ENCODE measurements at places on chromosomes 12 and 14. TPM values are rescaled to one million over a fixed set of nuclear protein-coding genes. Genes with fewer than 3 reads are reported as not detected.

DNA sequence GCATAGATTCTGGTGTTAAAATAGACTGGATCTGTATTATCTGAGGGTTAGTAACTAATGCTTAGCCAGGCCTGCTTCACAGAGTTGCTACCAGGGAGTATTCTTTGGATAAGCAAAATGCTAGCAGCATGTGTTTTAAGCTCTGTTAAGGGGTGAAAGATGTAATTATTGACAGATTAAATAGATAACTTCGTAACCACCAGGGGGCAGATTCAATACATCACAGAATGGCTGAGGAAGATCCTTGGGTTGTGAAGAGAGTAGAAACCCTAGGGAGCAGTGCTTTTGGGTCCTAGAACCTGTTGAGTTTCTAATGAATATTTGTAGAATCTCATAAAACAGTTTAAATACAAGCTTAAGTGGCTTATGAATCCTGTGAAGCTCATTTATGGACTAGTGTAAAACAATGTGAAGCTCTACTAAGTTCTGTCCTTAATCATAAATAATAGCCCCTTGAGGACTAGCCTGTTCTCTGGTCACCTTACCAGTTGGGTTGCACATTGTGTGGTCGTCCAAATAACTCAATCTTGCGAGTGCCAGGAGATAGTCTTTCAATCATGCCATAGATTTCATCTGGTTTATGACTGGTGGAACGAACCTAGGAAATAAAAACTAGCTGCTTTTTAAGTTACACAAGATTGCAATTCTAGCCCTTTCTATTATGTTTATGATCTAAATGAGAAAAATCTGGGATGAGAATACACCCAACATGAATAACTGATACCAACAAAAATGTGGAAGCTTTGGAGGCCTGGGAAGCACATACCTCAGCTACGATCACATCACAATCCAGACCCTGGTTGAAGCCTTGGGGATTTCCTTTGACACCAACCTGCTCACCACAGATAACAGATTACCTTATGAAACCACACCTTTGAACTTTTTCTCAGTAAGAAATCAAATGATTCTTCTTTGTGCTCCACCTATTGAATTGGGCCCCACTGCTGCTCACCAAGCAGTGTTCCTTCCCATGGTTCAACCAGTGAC lies 12.3 kb downstream of the METTL3 start:
- DNase-seq = peak; percentile 39
- peaks cover 13% of the 10 kb centered on the region for H3K4me1 ChIP-seq
- no peak overlapping the region for H3K27ac ChIP-seq

DNA sequence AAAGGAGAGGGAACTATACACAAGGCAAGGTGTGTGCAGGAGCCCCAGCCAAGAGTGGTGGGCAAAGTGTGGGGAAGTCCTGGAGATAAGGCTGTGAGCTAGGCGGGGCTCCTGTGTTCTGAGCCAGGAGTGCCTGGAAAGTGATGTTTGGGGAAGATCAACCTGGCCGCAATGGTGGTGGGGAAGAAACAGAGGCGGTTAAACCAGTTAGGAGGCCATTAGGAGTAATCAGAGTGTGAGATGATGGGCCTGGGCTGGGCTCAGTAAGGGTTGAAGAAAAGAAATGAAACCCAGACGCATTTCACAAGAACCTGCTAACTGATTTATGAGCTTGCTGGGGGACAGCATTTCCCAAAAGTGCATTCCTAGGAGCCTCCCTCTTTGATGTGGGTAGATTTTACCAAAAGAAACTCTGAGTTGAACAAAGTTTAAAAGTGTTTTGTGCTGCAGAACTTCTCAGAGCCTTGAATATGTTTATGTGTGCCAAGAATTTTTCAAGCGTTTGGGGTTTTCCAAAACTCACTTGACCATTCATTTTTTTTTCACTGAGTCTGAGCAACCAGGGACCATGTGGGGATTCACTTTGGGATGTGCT lies 34.2 kb upstream of the LRP1-AS start:
- H3K4me3 ChIP-seq = no peak overlapping the region
- DNase-seq = no peak
- H3K36me3 ChIP-seq = no peaks in the 10 kb centered on the region
- no peaks in the 10 kb centered on the region for H3K27me3 ChIP-seq

GRCh38 chr12:124745465-124745890 lies 118.2 kb downstream of the SCARB1 start:
- H3K27me3 ChIP-seq = no peaks in the 10 kb centered on the region
- DNase-seq = no peak
- no peak overlapping the region for H3K27ac ChIP-seq
- no peaks in the 10 kb centered on the region for H3K4me1 ChIP-seq
- no peaks in the 10 kb centered on the region for H3K36me3 ChIP-seq

GRCh38 chr12:19910681-19911080 lies 457.7 kb upstream of the PDE3A start:
- no peaks in the 10 kb centered on the region for H3K4me1 ChIP-seq
- H3K27me3 ChIP-seq = no peaks in the 10 kb centered on the region
- H3K27ac ChIP-seq = no peak overlapping the region
- no peak for DNase-seq
- no peak overlapping the region for H3K4me3 ChIP-seq

DNA sequence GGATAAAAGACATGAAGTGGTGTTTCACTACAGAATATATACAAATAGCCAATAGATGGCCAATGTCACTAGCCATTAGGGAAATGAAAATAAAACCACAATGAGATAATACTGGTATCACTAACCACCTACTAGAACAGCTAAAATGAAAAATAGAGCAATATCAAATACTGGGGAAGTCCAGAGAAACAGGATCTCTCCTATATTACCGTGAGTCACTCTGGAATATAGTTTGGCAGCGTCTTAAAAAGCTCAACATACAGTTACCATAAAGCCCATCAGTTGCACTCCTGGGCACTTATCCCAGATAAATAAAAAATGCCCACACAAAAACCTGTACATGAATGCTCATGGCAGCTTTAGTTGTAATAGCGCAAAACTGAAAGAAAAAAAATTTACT lies 101.7 kb downstream of the TMTC1 start:
- no peak overlapping the region for H3K4me3 ChIP-seq
- H3K36me3 ChIP-seq = no peaks in the 10 kb centered on the region
- DNase-seq = no peak
- no peak overlapping the region for H3K27ac ChIP-seq
- H3K27me3 ChIP-seq = no peaks in the 10 kb centered on the region

DNA sequence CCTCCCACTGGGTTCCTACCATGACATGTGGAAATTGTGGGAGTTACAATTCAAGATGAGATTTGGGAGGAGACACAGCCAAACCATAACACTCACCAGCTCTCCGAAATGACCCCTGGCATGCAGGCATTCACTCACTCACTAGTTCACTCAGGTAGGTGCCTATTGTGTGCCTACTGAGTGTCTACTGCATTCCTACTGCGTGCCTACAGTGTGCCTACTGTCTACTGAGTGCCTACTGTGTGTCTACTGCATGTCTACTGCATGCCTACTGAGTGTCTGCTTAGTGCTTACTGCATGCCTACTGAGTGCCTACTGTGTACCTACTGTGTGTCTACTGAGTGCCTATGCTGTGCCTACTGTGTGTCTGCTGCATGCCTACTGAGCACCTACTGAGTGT lies 71.7 kb upstream of the FZD10 start:
- H3K27ac ChIP-seq = no peak overlapping the region
- no peaks in the 10 kb centered on the region for H3K36me3 ChIP-seq
- no peak overlapping the region for H3K4me3 ChIP-seq

- H3K36me3 ChIP-seq = no peaks in the 10 kb centered on the region
- no peaks in the 10 kb centered on the region for H3K4me1 ChIP-seq
- H3K4me3 ChIP-seq = no peak overlapping the region
Measured at GRCh38 chr12:11685316-11685715, 35.8 kb downstream of the ETV6 start.

DNA sequence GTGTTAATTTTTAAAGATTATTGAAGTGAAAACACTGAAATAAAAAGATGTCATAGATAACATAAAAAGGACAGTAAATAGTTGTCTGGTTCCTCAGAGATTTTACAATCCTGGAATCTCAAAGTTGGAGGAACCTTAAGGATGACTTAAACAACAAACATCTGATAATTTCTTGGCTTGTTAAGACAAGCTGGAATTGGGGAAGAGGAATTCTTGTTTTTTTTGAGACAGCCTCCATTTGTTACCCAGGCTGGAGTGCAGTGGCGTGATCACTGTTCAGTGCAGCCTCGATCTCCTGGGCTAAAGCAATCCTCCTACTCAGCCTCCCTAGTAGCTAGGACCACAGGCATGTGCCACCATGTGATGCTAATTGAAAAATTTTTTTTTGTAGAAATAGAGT lies 2.3 kb downstream of the ZNF410 start:
- H3K27me3 ChIP-seq = no peaks in the 10 kb centered on the region
- DNase-seq = no peak
- H3K27ac ChIP-seq = no peak overlapping the region
- H3K36me3 ChIP-seq = peaks cover 5% of the 10 kb centered on the region
- no peak overlapping the region for H3K4me3 ChIP-seq

GRCh38 chr12:53489242-53489864 lies 9.9 kb downstream of the MAP3K12 start:
- no peak overlapping the region for H3K4me3 ChIP-seq
- no peak overlapping the region for H3K27ac ChIP-seq
- H3K36me3 ChIP-seq = peaks cover 19% of the 10 kb centered on the region
- H3K27me3 ChIP-seq = no peaks in the 10 kb centered on the region

DNA sequence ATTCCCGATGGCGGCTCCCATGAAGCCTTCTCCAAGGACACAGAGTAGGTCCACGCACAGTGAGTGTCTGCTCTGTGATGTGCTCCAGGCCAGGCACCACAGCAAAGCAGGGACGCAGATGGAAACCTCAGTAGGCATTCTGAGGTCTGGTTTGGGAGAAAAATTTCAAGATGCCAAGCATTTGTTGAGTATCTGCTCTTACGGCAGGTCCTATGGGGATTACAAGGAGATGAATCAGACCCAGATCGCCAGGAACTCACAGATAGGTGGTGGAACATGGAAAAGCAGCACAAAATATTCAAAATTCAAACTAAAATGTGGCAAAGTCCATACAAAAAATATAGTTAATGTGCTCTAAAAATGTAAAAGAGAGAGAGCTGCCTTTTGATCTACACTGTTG lies 684.9 kb upstream of the TMEM132C start:
- no peaks in the 10 kb centered on the region for H3K27me3 ChIP-seq
- no peaks in the 10 kb centered on the region for H3K4me1 ChIP-seq
- no peak for DNase-seq

DNA sequence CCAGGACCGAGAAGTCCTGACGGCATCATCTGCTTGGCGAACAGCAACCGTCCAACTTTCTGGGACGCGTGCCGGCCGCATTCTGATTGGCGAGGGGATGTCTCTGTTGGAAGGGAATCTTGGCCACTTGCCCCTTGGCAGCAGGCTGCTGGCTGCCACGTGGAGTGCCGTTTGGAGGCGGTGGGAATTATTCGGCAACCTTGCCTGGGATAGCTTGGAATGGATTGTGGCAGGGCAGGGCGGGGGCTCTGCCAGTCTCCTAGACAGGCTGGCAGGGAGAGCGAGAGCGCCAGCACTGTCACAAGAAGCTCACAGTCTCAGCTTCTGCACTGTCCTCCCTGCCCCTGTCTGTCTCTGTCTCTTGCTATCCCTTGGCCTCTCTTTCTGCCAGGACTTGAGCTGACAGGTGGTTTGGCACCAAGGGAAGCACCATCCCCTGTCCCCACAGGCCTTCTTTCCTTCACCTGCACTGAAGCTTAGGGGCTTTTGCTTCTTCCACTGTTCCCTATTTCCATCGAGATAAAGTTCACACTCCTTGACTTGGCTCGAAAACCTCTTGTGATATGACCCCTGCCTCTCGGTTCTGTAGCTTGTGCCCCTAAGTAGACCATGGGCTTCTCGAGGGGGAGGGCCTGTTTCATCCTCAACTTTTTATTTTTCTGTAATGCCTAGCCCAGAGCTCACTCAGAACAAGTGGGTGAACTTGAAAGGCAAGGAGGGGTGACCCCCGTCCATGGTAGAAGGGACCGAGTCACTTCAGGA lies 201.9 kb downstream of the PHETA1 start:
- H3K4me1 ChIP-seq = no peaks in the 10 kb centered on the region
- no peak for DNase-seq
- no peaks in the 10 kb centered on the region for H3K36me3 ChIP-seq
- H3K4me3 ChIP-seq = no peak overlapping the region
- H3K27me3 ChIP-seq = no peaks in the 10 kb centered on the region

DNA sequence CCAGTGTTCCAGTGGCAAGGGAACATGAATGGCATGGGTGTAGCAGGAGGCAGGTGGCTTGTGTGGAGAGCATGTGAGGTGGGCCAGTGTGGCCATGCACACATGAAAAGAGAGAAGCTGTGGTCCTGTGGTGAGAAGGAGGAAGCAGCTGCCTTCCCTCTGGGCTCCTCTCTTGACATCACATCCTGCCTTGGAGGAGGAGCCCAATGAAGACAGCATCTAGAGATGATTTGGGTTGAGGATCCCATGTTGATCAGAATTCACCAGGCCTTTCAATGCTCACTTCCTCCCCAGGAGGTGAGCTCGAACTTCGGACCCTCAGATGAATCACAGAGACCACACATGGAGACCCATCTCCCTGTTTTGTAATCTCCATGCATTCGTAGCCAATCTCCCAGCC lies 82.6 kb downstream of the LRRC74A start:
- DNase-seq = peak; percentile 25
- peaks cover 34% of the 10 kb centered on the region for H3K4me1 ChIP-seq
- H3K27ac ChIP-seq = no peak overlapping the region
- no peaks in the 10 kb centered on the region for H3K36me3 ChIP-seq
- H3K4me3 ChIP-seq = no peak overlapping the region

- no peaks in the 10 kb centered on the region for H3K36me3 ChIP-seq
- H3K4me1 ChIP-seq = no peaks in the 10 kb centered on the region
- H3K27me3 ChIP-seq = no peaks in the 10 kb centered on the region
- H3K27ac ChIP-seq = no peak overlapping the region
Measured at GRCh38 chr14:32438517-32438916, 109.4 kb downstream of the AKAP6 start.

DNA sequence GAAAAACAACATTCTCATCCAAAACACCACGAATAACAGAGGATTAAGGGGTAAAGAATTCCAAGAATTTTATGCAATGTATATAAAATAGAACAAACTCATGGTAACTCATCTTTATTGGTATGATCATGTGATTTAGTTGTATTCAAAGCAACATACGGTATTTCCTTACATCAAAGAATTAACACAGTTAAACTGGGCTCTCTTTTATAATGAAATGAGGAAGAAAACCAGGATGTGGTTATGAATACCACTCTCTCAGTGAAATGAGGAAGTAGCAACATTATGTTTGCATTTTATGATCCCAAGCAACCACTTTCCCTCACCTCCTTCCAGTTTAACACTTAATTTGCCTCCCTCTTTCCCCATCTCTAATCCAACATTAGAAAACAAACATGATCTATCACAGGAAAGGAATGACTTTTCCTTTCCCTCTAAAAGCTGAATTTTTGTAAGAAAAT lies 22.9 kb downstream of the SPTLC2 start:
- H3K4me1 ChIP-seq = peaks cover 30% of the 10 kb centered on the region
- no peak for DNase-seq
- H3K4me3 ChIP-seq = peak overlapping the region; percentile 34
- H3K36me3 ChIP-seq = peaks cover 6% of the 10 kb centered on the region

- H3K27ac ChIP-seq = no peak overlapping the region
- no peak for DNase-seq
- no peaks in the 10 kb centered on the region for H3K36me3 ChIP-seq
- H3K4me3 ChIP-seq = no peak overlapping the region
- no peaks in the 10 kb centered on the region for H3K4me1 ChIP-seq
Measured at GRCh38 chr14:61080591-61081010, 99.6 kb downstream of the SLC38A6 start.

The TAS2R42 gene
- total RNA-seq = not detected

The FOXG1 gene
- not detected for total RNA-seq

The CABP1 gene
- total RNA-seq = 0.18 TPM

The THTPA gene
- 13.4 TPM for total RNA-seq

The MYH7 gene
- not detected for total RNA-seq

The RPL10L gene
- total RNA-seq = not detected

The ATL1 gene
- 1.3 TPM for total RNA-seq

The GSG1 gene
- total RNA-seq = not detected

The RAPGEF3 gene
- 1.1 TPM for total RNA-seq

The KRT78 gene
- total RNA-seq = not detected

The MGAT4C gene
- total RNA-seq = not detected

The NDUFB1 gene
- 112 TPM for total RNA-seq

Data from CD8-positive, alpha-beta memory T cell (primary cell).